ENCODE measurements at places on chromosomes 2 and 18.

GRCh38 chr2:227163485-227163997 is 464 bp downstream of the COL4A4 start:
- no peak for DNase-seq

- DNase-seq, result peak; percentile 3
These were observed 272.6 kb upstream of the ERBB4 start for GRCh38 chr2:212811036-212811805.

DNA sequence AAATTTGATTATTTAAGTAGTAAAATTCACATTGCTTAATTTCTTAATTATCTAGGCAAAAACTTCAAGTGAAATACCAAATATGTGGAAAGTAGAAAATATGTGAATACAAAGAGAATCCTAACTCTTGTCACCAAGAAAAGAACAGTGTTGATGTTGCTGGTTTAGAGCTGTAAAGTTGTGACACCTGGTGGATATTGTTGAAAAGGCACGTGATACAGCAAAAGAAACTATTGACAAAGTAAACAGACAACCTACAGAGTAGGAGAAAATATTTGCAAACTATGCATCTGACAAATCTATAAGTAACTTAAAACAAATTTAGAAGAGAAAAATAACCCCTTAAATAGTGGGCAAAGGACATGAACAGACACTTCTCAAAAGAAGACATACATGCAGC is 25.6 kb upstream of the ZC3H15 start:
- no peak for DNase-seq

GRCh38 chr2:64367444-64368232 is 86.3 kb upstream of the LGALSL start:
- DNase-seq, result no peak

DNA sequence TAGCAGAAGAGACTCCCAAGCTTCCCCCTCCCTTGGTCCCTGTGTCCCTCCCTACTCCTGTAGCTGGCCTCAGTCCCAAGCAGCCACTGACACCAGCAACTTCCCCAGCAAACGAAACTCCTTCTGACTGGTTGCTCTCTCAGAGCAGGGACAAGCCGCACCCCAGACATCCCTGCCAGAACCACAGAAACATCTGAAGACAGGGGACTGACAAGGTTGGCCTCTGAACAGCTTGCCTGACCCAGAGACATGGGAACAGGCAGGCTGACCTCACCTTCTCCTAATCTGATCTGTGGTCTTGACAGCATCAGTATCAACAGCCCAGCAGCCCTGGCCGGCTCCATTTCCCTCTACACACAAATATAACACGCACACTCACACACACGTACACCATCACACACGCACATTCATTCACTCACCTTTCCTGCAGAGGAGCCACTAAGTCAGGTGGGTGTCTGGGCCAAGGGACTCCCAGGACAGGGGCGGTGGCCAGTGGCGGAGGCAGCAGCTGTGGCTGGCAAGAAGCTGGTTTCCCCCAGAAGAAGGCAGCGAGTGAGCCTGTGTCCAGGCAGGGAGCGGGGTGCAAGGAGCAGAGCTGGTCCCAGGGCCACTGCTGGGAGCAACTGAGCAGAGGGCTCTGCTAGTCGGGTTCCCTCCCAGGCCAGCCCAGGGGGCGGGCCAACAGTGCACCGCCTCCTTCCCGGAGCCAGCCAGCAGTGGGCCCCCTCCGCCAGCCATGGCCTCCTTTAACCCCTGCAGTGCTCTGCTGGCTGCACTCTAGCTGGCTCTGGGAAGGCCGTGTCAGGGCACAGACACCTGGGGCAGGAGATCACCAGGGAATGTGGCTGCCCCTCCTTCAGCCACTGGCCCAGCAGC is 59.1 kb downstream of the TNS1 start:
- no peak for DNase-seq

- DNase-seq, result no peak
These were observed 10.7 kb downstream of the COL6A3 start for GRCh38 chr2:237403024-237403882.

- DNase-seq, result no peak
These were observed 4.9 kb upstream of the GATA6 start for GRCh38 chr18:22164337-22165048.

- DNase-seq, result no peak
These were observed 194.4 kb downstream of the TMX3 start for GRCh38 chr18:68520406-68521075.

- DNase-seq, result no peak
These were observed 516.7 kb downstream of the NR4A2 start for GRCh38 chr2:155815851-155816250.

DNA sequence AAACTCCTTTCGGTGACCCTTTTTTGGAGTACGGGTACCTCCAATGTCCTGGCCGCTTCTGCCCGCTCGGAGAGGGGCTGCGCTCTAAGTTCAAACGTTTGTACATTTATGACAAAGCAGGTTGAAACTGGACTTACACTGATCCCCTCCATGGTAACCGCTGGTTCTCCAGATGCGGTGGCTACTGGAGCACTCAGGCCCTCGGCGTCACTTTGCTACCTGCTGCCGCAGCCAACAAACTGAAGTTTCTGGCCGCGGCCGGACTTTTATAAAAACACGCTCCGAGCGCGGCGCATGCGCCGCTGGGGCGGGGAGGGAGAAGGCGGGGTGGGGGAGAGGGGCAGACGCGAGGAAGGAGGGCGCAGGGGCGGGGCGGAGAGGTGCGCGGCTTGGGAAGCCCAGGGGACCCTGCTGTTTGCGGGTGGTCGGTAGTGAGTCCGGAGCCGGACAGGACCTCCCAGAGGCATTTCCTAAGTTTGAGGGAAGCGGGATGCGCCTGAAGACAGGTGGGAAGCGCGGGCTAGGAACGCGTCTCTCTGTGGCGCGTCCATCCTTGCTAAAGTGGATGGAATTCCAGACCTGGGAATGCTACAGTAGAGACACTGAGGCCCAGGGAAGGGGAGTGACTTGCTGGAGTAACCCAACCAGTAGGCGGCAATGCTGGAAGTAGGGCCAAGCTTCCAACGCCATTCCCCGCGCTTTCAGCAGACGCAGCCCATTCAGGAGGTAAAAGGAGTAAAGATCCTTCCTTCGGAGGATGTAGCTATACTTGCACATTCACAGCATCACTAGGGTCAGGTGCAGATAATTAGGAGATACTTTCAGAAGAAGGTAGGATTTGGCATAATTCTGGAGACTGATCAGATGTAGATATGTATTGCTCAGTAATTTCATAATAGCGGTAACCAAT is at the start of gene CXCR4:
Gene CXCR4 (minus strand): TSS at position 241 of the 910 bp plus-strand sequence. CDS start 89 bp downstream, at position 152.
- DNase-seq, result peak; percentile 96

DNA sequence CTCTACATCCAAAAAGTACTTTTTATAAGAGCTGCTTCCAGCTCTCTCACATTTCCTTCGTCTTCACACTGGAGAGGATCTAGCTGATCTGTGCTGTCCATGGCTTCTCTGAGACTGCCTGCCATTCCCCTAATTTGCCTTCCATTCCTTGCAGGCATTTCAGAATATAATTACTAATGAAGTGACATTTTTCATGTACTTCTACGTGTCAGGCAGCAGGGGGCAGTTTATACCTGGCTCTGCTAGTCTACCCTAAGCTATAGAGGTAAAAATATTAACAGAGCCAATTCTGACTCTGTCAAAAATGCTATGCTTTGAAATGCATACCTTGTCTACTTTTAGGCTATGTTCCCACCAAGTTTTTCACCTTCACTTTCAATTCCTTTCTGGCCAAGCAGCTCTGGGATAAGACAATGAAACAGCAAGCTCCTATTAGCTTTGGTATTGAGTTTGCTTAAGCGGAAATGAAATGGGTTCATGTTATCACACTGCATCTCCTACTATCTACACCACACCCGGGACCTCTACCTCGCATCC is 81.9 kb downstream of the MEP1B start:
- no peak for DNase-seq

GRCh38 chr2:155256803-155257202 is 558.3 kb downstream of the KCNJ3 start:
- no peak for DNase-seq

GRCh38 chr2:73283545-73284295 is 558 bp downstream of the FBXO41 start:
- peak; percentile 14 for DNase-seq

DNA sequence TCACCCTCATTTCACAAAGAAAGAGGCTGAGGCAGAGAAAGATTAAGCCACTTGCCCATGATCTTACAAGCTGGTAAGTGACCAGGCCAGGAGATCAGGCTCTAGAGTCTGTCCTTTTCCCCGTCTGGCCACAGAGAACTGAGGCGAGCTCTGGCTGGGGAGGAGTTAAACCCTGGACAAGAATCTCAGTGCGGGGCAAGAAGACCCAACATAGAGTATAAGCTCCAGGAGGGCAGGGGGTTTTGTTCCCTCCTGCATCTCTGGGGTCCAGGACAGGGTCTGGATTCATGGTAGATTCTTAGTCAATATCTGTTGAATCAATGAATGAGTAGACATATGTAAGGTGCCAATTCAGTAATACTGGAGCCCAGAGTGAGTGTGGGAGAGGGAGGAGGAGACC is 12.9 kb upstream of the INPP5D start:
- no peak for DNase-seq

DNA sequence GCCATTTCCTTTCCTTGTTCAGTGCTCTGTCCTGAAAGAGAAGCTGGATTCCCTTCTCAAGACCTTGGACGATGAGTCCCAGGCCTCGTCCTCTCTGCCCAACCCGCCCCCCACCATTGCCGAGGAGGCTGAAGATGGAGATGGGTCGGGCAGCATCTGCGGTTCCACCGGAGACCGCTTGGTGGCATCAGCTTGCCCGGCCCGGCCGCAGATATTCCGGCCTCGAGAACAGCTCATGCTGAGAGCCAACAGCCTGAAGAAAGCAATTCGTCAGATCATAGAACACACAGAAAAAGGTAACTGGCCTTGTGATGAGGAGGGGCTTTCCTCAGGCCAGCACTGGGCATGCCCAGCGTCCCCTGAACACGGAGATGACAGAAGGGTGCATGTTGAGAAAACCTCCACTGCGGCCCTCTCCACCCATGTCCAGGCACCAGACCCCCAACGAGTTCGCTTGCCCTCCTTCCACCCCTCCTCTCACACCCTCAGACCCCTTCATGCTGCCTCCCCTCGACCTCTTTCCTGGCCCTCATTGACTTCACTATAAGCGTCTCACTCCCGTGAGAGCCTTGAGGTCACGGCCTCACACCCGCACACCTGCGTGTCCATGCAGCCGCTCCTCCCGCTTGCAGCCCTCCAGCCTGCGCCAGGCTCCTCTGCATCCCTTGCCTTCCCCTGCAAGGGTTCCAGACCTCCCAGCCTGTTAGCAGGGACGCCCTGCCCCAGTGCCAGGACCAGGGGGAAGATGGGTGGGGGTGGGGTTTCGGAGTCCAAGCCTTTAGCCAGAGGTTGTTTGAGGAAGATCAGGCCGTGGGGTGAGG is 95.0 kb downstream of the DGKD start:
- DNase-seq, result no peak

GRCh38 chr2:19330436-19330835 is 28.0 kb downstream of the OSR1 start:
- DNase-seq, result no peak

GRCh38 chr2:49152824-49153223 is 1.5 kb downstream of the FSHR start:
- no peak for DNase-seq

DNA sequence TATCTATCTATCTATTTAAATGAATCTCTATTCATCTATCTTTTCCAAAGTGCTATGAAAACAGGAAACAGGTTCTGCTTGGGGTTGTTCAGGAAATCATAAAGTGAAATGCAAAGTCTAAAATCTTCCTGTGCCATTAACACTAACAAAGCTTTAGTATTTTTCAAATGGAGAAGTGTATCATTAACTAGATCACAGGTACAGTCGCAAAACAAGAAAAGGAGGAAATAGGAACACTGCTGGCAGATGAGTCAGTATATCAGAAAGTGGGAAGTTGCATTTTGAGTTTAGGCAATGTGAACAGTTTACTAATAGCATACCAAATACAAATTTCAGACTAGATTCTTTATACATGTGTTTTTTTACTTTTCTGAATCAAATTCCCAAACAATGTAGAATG is 888.5 kb upstream of the FSHR start:
- DNase-seq, result peak; percentile 2

GRCh38 chr2:231056453-231057416 is at the start of gene PSMD1:
Gene PSMD1 (plus strand): TSS chr2:231056867. CDS start chr2:231057026, 159 bp downstream.
- peak; percentile 96 for DNase-seq

DNA sequence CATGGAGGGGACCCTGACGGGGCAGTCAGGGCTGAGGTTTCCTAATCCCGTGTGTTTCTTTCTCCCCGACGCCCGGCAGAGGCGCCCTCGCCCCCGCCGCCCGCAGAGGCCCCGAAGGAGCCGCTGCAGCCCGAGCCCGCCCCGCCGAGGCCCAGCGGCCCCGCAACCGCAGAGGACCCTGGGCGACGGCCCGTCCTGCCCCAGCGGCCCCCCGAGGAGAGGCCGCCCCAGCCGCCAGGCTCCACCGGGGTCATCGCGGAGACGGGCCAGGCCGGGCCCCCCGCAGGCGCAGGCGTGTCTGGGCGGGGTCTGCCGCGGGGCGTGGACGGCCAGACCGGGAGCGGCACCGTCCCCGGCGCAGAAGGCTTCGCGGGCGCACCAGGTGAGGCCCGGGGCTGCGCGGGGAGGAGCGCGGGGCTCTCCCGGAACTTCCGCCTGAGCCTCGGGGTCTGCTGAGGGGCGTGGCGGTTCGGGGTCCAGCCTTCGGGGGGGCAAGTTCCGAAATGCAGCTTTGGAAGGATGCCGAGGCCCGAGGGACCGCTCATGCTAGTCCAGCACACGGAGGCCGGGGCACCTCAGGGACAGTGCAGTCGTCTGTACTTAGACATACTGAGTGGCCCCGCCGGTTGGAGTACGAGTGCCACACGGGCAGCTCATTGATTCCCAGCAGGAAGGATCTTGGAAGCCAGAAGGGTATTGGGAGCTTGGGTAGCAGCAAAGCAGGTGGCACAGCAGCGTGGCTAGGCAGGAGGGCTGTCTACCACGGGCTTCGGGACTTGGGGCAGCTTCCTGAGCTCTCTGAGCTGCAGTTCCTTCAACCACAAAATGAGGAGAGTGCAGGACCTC is 60.1 kb downstream of the EMILIN2 start:
- DNase-seq, result peak; percentile 54

DNA sequence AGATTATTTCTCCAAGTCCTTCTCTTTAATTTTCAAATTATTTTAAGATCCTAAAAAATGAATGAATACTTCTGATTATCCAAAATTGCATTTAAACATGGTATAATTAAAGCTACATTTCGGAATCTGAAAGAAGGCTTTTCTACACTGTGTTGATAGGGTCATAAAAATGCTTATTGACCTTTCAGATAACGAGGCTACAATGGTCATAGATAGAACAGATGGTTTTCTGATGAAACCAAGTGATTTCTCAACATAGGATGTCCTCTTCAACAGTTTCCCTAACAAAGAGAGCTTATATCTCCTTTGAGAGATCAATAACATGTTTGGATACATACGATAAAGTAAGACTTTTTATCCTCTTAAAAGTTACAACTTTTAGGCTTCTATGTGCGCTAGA is 201.1 kb downstream of the PTH2R start:
- no peak for DNase-seq

DNA sequence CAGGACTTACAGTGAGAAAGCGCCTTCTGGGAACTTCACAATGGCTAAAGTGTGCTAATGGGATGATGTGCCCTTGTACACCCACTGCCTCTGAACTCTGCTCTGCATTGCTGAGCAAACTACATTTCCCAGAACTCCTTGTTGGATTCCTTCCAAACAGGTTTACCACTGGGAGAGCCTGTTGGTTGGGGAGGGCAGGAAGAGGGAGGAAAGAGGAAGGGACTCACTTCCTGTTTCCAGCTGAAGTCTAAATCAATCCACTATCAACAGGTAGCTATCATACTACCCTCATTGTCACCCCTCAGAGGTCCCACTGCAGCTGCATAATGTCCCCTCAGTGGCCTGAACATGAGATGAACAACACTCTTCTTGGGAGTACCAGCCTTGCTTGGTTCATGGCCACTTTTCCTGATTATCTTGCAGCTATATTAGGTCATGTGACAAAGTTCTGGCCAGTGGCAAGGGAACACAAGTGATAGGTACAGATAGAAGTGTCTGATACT is 109.7 kb downstream of the MSH2 start:
- no peak for DNase-seq

Measured in CD4-positive, alpha-beta T cell treated with Interleukin-17A for 1 hour (primary cell).